ENCODE measurements at places on chromosomes 11 and 22. TPM values are rescaled to one million over a fixed set of nuclear protein-coding genes. Genes with fewer than 3 reads are reported as not detected.

DNA sequence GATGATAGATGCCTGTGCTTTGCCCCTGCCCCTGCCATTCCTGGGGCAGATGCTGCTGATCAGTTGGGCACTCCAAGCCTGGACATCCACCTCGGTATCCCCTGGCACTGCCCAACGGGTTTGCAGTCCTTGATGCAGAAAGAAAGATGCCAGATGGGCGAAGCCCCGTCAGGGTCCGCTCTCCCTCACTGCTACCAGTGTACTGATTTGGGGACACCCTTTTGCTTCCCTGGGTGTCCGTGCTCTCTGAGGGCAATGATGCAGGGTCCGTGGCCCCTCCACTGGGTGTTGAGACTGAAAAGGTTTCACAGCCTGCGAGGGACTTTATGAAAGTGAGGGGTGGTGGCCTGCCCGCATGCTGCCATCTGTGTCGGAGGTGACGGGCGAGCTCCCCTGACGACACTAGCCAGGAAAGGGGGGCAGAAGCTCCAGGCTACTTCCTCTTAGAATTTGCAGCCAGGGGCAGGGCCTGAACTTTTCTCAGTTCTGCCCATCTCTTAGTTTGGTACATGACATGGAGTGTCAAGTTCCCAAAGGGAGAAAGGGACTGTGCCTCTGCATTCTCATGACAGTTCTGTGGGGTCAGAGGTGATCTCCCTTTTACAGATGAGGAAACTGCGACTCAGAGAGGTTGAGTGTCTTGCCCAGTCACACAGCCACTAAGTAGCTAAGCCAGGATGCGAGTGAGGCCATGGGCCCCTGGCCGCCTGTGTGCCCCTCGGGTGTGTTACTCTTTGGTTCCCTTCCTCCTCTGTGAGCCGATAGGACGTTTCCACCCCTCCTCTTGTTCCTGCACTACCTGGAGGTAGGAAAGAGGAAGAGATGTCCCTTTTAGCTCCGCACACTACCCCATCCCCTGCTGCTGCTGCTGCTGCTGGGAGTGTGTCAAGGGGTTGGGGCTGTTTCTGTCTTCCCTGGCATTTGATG, 96.6 kb downstream of the BCR start:
- no peak for DNase-seq

The CD3E gene
- 0.54 TPM for polyA plus RNA-seq

DNA sequence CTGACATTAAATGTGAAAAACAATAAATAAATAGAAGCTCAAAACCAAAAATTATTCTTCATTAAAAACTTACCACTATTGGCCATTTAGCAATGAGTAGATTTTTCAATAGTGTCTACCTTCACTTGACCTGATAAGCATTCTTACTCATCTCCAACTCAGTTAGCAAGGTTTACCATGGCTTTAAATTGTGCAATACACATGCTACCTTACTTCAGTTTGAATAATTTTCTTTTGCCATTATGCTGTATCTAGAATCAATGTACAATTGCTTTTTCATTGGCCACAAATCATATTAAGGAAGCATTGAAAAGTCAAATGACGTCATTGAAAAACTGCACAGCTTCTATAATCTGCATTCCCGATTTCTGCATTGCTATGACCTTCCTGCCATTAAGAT, 64.9 kb downstream of the SVIP start:
- no peak for DNase-seq

DNA sequence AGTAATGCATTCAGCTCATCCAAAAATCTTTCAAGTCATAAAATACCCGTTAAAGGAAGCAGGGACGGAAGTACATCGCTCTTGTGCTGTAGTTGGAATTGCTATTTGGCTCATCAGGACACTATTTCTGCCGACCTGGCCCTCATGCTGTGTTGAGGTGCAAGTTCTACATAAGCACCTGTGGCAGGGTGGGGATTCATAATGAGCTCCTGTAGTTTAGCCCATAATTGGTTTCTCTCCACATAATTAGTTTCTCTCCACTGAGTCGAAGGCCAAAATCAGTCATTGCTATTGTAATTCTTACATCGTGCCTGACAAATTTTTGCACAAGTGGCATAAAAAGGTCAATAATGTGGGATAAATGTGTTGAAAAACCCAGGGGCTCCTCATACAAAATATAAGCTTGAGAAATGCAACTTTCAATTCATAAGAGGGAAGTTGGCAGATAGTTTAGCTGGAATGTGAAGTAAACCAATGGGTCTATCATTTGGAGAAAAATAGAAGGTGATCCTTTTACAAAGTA, 14.9 kb upstream of the ISX start:
- DNase-seq, result no peak

- DNase-seq, result no peak
Measured at GRCh38 chr11:66818231-66818955, 24.8 kb upstream of the RCE1 start.

GRCh38 chr11:83292709-83293456, 6.7 kb upstream of the CCDC90B start:
- DNase-seq, result peak; percentile 63

DNA sequence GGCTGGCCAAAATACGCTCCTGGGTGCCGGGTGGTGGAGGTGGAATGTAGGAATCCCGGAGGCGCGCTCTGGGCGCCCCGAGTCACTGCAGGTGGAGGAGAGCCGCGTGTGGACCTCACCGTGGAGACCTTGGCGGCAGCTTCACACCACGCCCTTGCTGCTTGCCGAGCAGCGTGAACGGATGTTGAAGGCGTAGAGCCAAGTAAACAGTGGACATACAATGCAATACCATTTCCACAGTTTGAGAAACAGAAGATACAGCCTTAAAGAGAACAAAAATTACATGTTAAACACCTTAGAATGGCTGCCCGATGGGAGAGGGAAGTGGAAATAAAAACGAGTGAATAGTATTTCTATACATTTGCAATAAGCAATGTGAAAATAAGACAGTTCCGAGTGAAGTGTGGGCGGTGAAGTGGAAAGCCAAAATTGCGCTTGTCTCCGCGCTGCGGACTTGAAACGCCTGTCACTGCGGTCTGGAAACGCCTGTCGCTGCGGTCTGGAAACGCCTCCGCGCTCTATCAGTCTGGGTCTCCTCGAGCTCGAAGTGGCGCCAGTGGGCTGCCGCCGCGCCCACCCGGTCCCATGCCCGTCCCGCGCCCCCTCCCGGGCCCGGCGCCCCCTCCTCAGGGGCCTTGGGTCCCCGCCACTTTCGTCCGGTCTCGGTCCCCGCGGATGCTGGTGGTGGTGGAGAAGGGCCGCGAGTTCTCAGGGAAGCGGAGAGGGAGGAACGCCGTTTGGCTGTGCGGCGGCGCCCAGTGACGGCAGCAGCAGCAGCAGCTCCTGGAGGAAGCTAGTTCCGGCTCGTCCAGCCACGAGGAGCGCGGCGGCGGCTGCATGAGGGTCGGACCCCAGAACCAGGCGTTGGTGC, 1.6 kb downstream of the NCR3LG1 start:
- no peak for DNase-seq

The CHRM1 gene
- 0.09 TPM for polyA plus RNA-seq

- no peak for DNase-seq
Measured at GRCh38 chr11:9691865-9692264, 28.0 kb downstream of the SWAP70 start.

The DSCAML1 gene
- polyA plus RNA-seq, result 0.63 TPM

GRCh38 chr22:20990184-20991180, 8.4 kb downstream of the LZTR1 start:
- DNase-seq, result no peak

DNA sequence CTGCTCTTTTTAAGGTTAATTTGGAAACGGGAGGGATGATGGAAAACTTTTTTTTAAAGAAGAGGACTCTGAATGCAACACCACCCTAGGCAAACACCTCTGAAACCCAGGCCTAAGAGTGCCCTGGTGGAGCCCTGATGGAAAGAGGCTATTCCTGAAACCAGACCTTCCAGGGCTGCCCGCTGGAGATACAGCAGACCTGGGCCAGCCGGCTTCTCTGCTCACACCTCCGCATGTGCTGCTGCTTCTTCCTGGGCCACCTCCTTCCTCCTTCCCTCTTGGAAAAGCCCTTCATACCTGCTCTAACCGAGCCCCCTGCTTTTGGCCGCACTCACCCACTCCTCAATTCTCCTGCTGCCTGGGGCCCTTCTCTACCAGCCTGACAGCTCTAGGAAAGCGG, 37.9 kb downstream of the DUSP8 start:
- DNase-seq, result no peak

- DNase-seq, result no peak
Measured at GRCh38 chr22:44091021-44091721, 67.1 kb downstream of the PARVB start.

DNA sequence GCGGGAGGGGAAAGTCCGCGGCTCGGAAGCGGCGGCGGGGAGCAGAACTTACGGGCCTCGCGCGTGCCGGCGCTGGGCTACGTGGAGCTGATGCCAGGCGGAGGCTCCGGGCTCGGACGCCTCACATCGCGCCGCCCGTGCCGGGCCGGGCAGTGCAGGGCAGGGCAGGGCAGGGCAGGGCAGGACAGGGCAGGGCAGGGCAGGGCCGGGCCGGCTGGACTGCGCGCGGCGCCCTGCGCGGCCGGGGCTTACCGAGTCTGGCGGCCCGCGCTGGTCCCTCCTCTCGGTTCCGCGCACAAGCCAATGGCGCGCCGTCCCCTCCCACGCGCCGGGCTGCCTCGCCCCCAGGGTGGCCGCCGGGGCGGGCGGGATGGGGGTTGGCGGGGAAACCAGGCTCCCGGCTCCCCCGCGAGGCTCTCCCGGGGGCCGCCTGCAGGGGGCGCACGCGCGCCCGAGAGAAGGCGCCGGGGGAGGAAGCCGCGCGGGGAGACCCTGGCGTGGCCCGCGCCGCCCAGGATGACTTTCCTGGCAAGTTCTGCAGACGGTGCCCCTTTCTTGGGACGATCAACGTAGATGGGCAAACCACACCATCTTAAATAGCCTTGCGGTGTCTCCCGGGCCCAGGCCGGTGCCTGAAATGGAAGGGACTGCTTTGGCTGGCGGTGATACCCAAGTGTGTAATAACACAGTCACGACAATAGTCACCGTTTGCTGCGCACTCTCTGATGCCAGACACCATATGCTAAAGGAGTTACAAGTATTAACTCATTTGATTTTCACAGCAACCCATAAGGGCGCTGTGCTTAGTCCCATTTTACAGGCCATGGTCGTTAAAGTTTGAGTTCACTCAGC, at the start of gene TP53I11:
TSS of gene TP53I11 (minus strand) at position 259 of the 852 bp plus-strand sequence. CDS start 12,548 bp downstream, outside the sequence.
- DNase-seq, result no peak

The C22orf15 gene
- 0.33 TPM for polyA plus RNA-seq
